ENCODE measurements at places on chromosomes 16 and 17.

- no peak for DNase-seq
Observed at GRCh38 chr17:19533718-19534561, at the start of gene SLC47A1. Gene SLC47A1 (plus strand): TSS chr17:19533854. CDS start chr17:19533940, 86 bp downstream.

- DNase-seq: no peak
Observed at GRCh38 chr17:77827039-77827438, 131.5 kb upstream of the TNRC6C start.

DNA sequence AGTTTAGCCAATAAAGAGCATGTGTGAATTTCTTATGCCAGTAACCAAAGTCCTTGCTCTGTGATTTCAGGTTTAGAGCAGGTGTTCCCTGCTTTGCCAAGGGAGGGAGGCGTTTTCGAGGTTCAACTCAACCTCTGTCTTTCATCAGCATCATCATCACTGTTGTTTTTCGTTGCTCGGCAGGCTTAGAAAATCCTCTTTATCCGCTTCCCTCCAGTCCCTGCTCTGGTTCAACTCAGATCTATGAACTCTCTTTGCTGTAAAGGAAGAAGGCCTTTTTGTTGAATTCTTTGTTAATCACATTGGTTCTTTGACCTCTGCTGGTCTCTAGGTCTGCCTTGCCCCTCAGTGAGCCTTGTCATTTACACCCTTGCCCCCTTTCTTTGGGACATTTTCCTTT, 243.9 kb upstream of the RBFOX1 start:
- no peak for DNase-seq

GRCh38 chr16:68700831-68701230, 36.3 kb upstream of the CDH1 start:
- DNase-seq: no peak

- no peak for DNase-seq
Observed at GRCh38 chr17:44149750-44150329, 8.1 kb downstream of the HROB start.

- no peak for DNase-seq
Observed at GRCh38 chr17:38677819-38678218, 3.1 kb upstream of the EPOP start.

DNA sequence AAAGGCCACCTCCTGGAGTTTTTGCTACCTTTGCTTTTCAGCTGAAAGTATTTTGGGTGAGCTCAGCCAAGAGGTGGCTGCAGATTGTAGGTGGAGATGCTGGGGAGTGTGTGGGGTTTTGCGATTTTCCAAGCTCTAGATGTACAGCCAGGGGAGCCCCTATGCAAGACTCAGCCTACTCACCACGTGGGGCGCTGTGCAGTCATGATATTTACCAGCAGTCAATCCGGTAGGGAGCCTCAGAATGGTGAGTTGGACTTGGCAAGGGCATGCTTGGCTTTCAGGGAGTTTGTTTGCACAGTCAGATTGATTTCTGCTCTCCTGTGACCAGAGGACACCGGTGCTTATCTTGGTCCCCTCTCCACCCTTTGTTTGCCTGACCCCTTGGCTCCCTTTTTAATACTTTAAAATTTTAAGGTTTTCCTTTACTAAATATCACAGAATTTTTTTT, 175.3 kb downstream of the UTP18 start:
- DNase-seq: no peak

DNA sequence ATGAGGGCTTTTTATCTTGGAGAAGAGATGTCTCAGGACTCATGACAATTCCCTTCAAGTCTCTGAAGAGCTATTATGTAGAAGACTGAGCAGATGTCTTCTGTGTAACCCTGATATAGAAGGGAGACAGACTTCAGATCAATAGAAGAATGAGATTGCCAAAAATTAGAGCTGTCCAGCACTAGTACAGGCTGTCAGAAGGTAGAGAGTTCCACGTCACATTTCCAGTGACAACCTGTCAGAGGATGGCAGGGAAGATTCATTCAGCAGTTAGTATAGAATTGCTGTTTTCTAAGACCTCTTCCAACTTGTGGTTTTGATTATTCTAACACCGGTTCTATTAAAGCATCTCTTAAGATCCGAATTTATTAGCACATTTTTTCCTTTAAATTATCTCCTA, 520.6 kb downstream of the RBFOX1 start:
- no peak for DNase-seq
